Vagina (tissue), 2 donors: ENCODE measurements at places on chromosomes 4 and X.

DNA sequence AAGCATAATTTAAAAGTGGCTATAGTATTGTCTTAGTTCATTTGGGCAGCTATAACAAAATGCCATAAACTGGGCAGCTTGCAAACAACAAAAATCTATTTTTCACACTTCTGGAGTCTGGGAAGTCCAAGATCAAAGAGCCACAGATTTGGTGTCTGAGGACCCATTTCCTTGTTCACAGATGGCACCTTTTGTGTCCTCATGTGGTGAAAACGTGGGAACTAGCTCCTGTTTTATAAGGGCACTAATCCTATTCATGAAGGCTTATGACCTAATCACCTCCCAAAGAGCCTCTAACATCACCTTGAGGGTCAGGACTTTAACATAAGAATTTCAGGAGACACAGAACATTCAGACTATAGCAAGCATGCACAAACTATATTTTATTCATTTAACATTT is 126.5 kb upstream of the WDFY3 start:
- no peak for DNase-seq

- DNase-seq = no peak
These were observed 153.8 kb upstream of the AGA start for GRCh38 chr4:177596035-177596434.

DNA sequence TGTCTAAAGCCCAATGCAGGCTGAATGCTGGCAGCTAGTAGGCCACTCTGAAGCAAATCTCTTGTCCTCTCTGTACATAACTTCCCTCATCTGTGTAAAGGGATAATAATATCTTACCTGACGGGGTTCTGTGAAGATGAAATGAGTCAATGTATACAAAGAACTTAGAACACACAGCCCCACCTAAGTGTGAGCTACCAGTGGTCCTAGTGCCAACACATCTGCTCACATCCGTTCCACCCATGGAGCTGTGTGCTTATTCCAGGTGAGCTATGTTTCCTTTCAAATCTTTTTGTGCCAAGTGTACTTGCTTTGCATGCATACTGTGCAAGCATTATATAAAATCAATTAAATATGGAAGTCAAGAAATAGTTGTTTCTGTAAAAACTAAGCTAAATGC is 116.4 kb downstream of the TSPAN5 start:
- DNase-seq = no peak

DNA sequence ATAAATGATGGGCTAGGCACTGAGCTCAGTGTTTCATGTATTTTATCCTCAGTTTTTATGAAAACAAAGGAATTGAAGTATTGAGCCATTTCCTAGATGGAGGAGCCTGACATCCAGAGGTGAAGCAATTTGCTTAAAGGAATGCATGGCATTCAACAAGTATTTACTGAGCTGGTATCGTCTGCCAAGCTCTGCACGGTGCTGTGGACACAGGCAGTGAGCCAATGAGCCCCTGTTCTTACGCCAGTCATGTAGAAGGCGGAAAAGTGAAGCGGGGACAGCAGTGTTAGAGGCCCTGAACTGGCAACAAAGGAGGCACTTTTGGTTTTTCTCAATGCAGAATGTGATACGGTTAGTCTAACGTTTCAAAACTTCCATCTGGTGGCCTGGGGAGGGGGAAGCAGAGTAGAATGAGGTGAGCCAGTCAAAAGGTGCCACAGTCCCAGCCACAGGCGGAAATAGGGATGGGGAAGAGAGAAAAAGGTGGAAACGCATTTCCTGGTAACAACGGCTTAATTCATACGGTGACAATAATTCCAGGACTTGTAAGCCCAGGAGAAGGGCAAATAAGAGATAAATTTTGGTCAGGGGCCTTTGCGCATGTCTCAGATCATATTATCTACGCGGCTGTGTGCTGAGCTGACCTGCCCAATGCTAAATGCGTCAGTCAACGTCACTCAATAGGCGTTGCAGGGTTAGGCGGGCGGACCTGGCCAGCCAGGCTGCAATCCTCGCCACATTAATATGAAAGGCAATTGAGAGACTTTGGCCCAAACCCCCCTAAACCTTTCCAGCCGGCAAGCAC is 133.9 kb downstream of the AFAP1 start:
- no peak for DNase-seq

GRCh38 chr4:98485816-98486345 is 172.5 kb downstream of the TSPAN5 start:
- no peak for DNase-seq

DNA sequence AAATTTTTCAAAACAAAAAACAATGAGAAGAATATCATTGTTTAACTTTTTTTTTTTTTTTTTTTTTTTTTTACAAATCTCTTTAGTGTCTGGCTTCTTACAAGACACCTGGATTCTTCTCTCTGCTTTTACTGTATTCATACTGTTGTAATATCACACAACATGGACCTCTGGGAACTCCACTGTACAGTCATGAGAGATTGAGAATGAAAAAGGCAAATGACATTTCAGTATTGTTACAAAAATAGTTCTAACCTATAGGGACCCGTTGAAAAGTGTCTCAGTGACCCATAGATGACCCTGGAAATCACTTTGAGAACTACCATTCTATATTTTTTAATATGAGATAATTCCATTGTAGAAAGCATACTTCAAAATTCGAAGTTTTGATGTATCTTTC is 124.4 kb downstream of the SLIT2 start:
- DNase-seq = no peak

DNA sequence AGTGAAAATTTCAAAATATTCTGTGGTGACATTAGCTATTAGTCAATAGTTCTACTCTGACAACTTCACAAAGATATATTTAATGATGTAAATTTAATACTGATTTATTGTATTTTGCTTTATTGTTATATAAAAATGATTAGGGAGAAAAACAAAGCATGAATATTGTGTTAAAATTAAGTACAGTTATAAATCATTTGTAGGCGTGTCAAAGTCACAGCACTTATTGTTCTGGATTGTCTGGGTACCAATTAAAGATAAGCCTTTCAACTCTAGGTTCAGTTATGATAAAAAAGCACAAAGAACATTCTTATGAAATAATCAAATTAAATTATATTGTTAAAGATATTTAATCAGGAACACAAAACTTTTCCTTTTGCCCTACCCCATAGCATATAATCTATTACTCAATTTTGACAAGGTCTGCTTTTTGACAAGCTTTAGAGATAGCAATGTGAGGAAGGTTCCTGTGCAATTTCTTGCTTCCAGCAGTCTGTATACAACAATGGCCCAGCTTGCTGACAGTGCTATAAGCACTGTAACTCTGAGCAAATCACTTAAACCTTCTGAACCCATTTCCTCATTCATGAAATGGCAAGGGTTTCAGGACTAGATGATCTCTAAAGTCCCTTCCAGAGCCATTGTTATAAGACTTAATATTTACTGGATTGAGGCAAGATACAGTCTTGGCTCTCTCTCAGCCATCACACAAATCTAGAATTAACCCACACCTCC is 910.3 kb upstream of the LCORL start:
- DNase-seq = no peak

DNA sequence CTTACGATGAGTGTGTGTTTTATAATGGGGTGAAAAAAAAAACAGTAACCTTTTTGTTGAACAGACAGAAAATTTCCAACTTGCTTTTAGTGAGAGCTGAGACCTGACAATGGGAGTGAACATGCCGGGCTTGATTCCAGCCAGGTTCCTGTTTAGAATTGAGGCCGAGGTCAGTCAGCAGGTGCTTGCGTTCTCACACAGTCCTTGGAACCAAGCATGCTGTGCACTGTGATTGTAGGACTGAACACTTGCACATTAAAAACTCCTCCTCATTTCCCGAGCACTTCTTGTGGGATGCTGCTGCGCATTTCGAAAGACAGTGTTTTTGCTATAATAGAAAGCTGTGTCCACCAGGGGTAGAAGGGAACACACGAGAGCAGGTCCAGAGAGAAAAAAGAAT is 51.8 kb downstream of the TMEM131L start:
- no peak for DNase-seq

GRCh38 chrX:153981771-153982533 is 9.4 kb downstream of the TMEM187 start:
- DNase-seq = no peak

GRCh38 chr4:65383589-65384305 is 286.5 kb downstream of the EPHA5 start:
- no peak for DNase-seq

- DNase-seq = no peak
These were observed 479.1 kb upstream of the SLIT2 start for GRCh38 chr4:19772581-19772980.

GRCh38 chr4:37220685-37221084 is 23.9 kb upstream of the NWD2 start:
- DNase-seq = no peak

- no peak for DNase-seq
These were observed 45.4 kb downstream of the UGT2A3 start for GRCh38 chr4:68905939-68906779.

GRCh38 chr4:39085891-39086290 is 23.9 kb downstream of the KLHL5 start:
- DNase-seq = no peak

GRCh38 chr4:76905521-76905920 is 7.6 kb upstream of the SOWAHB start:
- DNase-seq = no peak

- no peak for DNase-seq
These were observed 59.0 kb downstream of the THOC2 start for GRCh38 chrX:123673813-123674212.

GRCh38 chrX:134452596-134452995 is 7.4 kb upstream of the HPRT1 start:
- DNase-seq = no peak

GRCh38 chrX:153214934-153215333 is 35.9 kb downstream of the MAGEA1 start:
- DNase-seq = no peak

GRCh38 chr4:3875466-3875865 is 109.3 kb downstream of the ADRA2C start:
- no peak for DNase-seq

- no peak for DNase-seq
These were observed 302.9 kb downstream of the ARHGAP10 start for GRCh38 chr4:148034813-148035212.

DNA sequence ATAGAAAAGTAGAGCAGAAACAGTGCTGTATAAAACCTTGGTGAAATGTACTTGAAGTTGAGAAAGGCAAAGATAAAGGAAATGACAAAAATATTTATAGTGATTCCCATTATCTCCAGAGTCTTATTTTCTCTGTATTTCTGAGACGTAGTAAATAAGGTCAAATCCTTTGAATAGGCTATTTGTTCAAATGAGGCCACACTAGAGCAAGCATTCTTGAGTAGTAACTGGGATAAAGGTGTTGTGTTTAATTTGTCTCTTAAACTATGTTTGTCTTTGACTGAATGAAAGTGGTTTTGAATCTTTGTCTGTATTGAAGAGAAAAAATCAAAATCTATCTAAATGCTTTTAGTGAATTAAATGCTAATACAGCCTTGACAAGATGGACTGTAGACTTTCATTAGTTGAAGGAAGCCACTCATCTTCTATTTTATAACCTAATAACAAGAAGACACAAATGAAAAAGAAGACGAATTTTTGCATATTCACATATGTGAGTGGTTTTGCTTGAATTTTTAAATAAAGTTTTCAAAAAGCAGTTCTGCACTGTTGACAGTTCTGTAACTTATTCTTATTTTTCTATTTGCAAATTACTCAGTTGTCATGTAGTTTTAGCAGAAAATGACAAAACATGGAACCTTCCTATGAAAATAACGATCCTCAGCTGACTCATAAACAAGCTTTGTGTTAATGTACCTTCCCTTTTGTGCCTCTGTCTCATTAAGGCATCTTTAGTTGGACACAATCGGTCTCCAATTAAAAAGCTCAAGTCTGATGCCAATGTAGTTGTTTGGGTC is 94.8 kb upstream of the PCDH18 start:
- DNase-seq = no peak

DNA sequence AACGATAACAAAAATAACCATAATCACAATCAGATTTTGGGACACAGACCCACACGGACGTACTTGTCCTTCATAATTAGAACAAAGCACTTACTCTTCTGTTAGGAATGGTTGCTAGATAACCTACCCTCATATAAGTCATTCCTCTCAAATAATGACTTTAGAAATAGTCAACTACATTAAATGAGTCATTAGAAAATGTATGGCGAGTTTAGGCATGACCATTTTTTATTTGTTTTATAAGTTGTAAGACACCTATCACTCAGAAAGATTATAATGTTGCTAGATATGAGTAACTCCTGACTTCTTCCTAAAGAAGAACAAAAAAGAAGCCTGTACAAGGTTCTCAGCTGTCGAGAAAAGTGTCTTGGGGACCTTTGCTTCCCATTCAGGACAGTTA is 1637.5 kb upstream of the PCDH7 start:
- DNase-seq = no peak

DNA sequence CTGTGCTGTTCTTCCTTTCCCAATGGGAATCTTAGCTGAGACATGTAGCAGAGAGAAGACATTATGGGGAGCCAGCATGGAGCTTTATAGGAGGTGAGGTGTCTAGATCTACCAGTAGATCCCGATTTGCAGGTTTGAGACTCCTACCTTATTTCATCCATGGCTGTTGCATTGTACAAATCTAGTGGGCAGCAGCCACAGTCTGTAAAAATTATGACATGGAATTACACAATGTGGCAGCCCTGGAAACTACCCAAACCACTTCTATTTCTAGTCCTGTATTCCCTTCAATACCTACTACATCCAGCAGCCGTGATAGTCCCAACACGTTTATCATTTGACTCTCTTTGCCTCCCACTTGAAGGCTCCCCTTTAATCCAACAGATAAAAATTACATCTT is 8.1 kb downstream of the ATP7A start:
- DNase-seq = no peak

GRCh38 chrX:1392376-1393068 is 609 bp upstream of the SLC25A6 start:
- DNase-seq = no peak

GRCh38 chr4:123170843-123171242 is 225.8 kb upstream of the SPRY1 start:
- no peak for DNase-seq

DNA sequence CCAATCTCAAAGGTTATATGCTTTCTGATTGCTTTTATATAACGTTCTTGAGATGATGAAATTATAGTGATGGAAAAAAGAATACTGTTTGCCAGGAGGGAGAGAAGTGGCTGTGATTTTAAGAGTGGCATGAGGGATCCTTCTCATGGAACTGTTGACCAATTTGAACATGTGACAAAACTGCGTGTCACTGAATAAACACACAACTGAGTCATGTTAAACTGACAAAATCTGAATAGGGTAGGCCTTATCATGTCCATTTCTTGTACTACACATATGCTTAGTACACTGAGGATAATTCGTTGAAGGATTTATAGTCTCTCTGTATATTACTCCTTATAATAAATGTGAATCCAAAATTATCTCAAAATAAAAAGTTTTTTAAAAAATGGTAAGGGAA is 22.2 kb upstream of the HSPA4L start:
- no peak for DNase-seq

DNA sequence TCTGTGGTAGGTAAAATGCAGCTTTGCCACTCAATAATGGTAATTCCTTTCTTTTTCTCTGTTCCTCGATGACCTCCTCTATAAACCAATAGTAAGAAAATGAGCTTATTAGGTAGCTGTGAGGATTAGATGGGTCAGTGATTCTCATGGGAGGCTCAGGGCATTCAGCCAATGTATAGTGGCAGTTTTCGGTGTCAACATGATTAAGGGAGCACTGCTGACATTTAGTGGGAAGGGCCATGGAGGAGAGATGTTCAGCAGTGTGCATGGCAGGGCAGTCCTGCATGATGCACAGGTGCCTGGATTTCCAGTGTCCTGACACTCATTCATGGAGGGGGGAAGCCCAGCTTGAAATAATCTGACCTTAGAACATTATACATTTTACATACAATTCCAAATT is 232.8 kb downstream of the PDGFC start:
- no peak for DNase-seq
